Activated CD8-positive, alpha-beta memory T cell treated with anti-CD3 and anti-CD28 coated beads for 1 hour (primary cell): ENCODE measurements at places on chromosomes 3 and 15.

GRCh38 chr3:62323241-62323640 lies 50.1 kb downstream of the FEZF2 start:
- no peak for DNase-seq

GRCh38 chr3:51997172-51997571 lies 1.5 kb upstream of the RPL29 start:
- DNase-seq: no peak

- DNase-seq: no peak
These were observed 296.1 kb downstream of the RPLP1 start for GRCh38 chr15:69748576-69749185.

- no peak for DNase-seq
These were observed 242.6 kb downstream of the LRTM1 start for GRCh38 chr3:54685213-54685612.

- DNase-seq: no peak
These were observed 7.0 kb downstream of the CCR2 start for GRCh38 chr3:46360907-46361306.

DNA sequence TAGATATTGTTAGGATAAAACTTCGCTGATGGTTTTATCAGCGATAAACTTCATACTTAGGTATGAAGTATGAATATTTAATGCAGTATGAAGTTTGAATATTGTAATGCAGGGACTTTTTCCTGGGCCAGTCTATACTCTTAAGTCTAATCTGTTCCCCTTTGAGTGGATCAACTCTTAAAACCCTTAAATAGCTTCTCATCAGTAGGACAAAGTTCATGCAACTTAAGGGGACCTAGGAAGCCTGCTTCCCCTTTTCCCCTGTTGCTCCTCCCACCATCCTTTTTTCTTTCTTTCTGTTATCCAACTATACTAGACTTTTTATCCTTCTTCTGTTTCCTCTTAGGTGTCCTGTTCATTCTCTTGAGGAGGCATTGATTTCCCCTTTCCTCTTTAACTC lies 78.7 kb downstream of the MITF start:
- no peak for DNase-seq

GRCh38 chr3:21345382-21345976 lies 405.5 kb downstream of the ZNF385D start:
- DNase-seq: no peak

DNA sequence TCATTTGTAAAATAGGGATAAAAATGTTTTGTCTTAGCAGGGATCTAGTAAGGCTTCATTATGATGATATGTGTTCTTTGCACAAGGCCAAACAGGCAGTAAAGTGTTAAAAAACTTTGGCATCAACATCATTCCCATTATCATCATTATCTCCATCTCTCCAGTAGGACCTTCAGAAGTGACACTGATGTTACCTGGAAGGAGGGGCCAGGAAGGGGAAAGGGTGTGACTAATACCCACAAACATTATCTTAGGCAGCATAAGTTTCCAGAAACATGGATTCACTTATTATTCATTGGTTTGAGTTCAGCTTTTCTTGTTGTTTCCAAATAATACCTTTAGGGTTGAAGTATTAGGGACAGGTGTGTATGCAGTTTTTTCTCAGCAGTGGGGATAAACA lies 399.6 kb downstream of the PTPRG start:
- DNase-seq: no peak

- DNase-seq: no peak
These were observed 7.1 kb upstream of the HDAC11 start for GRCh38 chr3:13473020-13473419.

DNA sequence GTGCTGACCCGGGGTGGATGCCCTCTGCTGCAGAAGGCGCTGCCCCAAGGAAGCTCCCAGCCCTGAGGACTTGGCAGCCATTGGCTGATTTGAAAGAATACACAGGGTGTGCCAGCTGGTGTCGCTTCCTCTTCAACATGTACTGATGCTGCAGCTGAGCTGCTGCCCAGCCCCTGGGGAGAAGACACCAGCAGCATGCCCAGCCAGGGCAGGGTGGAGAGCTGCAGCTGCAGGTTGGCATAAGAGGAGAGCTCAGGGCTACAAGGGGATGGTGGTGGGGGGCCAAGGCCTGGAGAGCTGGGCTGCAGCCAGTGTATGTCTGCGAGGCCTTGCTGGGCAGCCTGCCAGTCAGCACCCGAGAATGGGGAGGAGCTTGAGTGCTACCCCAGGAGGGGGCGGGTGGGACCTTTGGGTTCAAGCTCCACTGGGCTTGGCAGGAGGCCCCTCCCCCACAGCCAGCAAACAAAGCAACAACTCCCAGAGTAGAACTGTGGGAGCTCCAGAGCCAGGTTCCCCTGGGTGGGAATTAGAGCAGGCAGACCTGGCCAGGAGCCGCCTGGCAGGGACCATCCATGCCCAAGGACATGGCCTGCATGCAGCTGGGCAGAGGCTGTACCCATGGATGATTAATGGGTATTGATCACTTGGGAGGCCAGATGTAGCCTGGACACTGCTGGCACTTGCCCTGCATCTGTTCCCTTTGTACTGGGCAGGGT lies 9.2 kb upstream of the SEMA4B start:
- no peak for DNase-seq

- no peak for DNase-seq
These were observed 396.4 kb downstream of the SHQ1 start for GRCh38 chr3:72451841-72452240.

DNA sequence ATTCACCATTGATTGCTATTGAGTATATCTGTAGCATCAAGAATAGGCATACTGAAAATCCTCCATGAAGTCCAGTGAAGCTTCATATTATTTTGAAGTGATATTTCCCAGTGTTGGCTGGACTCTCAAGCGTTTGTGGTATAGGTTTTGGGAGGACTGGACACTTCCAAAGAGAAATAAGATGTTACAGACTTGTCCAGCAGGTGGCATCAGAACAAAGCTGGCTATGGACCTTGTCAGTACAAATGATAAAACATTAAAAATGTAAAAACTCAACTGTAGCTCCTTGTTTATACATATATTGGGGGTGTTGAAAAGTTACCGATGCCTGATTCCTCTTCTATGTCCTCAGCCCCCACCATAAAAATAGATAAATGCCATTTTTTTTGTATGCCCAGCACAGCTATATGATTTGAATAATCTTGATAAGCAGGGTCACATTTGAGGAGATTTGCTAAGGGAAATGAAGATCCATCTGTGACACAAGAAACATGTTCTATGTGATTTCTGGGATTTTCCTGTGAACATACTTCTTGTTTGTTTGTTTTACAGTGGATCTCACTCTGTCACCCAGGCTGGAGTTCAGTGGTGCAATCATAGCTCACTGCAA lies 54.5 kb upstream of the GOLGA6B start:
- no peak for DNase-seq

GRCh38 chr3:140843656-140844055 lies 98.0 kb upstream of the SLC25A36 start:
- no peak for DNase-seq

DNA sequence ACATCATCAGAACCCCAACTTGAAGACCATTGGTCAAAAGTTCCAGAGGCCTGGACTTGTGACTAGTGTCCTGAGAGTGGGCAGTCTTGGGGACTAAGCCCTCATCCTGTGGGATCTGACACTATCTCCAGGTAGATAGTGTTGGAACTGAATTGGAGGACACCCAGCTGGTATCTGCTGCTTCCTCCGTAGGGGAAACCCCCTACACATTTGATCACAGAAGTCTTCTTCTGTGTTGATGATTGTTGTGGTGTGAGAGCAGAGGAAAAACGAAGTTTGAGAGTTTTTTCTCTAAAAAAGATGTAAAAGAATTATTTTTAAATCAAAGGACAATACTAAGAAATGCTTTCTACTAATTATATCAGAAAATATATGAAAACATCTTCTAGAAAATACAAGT lies 6.9 kb downstream of the NSMCE3 start:
- no peak for DNase-seq

- DNase-seq: no peak
These were observed 80.3 kb upstream of the HRH1 start for GRCh38 chr3:11074011-11074410.

DNA sequence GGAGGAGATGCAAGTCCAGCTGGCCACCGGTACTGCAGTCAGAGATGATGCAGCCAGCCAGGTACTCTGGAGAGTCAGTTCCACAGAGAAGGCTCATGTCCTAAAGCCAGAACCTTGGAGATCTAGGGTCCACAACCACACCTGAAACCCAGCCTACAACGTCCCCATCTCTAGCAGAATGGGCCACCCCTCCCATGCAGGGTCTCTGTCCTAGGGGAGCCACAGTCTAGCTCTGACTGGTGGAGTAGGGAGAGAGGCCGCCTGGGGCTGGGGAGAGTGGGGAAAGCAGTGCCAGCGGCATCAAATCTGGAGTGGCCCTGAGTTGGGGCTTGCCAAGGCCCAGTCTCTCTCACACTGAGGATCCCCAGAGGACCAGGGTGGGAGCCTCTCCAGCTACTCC lies 43.5 kb downstream of the PTH1R start:
- DNase-seq: no peak

- DNase-seq: no peak
These were observed 36.3 kb upstream of the PCOLCE2 start for GRCh38 chr3:142925140-142925539.

DNA sequence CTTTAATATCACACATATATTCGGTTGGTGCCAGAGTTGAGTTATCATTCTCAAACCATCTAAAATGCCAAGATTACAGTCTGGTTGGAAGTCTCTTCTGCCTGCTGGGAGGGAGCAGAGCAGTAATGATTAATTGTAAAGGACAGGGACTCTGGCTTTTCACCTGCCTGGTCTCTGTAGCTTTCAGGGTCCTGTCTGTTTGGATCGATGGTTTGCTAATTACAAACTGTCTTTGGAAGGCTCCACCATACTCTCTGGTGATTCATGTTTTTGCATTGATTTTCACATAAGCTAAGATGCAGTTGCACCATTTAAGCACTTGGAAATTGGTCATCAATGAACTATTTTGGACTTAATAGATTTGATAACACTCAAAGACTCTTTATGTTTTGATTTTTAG lies 350.4 kb upstream of the SATB1 start:
- no peak for DNase-seq

DNA sequence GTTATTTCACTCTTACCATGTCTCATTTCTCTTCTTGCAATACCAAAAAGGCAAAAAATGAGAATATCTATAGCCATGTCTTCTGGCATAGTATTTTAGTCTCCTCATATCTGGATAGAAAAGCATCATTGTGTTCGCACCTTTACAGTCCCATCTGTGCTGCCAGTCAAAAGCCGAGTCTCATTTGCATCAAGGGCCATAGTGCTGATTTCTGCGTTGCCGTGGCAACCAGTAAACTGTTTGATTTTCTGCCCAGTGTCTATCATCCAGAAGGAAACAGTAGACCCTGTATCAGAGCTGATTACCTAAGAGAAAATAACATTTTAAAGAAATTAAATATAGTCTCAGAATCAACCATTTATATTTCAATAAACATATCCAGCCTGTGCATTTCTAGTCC lies 86.1 kb upstream of the SERPINI2 start:
- DNase-seq: no peak

DNA sequence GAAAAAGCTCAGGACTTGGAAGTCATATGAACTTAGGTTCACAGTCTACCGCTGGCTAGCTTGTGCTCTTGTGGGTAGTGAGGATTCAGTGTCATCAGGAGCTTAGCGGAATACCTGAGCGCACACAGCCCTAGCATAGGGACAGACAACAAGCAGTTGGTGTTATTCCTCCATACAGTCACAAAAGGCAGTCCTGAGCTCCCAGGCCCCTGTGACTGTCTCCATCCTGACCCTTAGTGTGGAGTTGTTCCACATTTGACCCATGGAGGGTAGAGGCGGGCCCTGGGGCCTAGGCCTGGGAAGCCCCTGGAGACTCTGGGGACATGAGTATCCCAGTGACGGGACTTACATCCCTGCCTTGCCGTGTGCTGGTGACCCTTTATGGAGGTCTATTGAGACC lies 131.5 kb upstream of the PLXNA1 start:
- no peak for DNase-seq

GRCh38 chr3:150150633-150151032 lies 179.9 kb upstream of the PFN2 start:
- DNase-seq: no peak

GRCh38 chr3:129622226-129622874 lies 15.9 kb upstream of the PLXND1 start:
- DNase-seq: no peak

- DNase-seq: no peak
These were observed 156.1 kb downstream of the VPS8 start for GRCh38 chr3:184968115-184968514.

GRCh38 chr3:188901671-188902287 lies 270.0 kb upstream of the TPRG1 start:
- DNase-seq: no peak

GRCh38 chr3:5699313-5699712 lies 511.8 kb downstream of the EDEM1 start:
- no peak for DNase-seq

- no peak for DNase-seq
These were observed 315.2 kb downstream of the RORA start for GRCh38 chr15:60913900-60914299.

- DNase-seq: no peak
These were observed 126.3 kb downstream of the NSMCE3 start for GRCh38 chr15:29143293-29143692.
